ENCODE measurements at places on chromosomes 3 and 15.

- DNase-seq, result no peak
These were observed 54.1 kb downstream of the SRGAP3 start for GRCh38 chr3:9195390-9195789.

GRCh38 chr15:54364961-54365360, 386.7 kb downstream of the UNC13C start:
- DNase-seq, result no peak

DNA sequence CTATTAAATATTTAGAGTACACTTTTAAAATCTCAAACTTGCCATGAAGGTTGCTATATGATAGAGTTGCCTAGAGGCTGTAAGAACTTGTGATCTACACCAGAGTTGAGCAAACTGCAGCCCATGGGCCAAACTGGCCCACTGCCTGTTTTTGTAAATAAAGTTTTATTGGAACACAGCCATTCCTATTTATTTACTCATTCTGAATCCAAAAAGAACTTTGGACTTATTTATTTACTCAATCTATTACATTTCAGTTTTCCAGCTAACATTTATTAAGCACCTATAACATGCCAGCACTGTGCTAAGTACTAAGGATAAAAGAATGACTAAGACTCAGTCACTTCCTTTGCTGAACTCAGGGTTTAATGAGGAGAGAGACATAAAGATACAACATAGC, 403.6 kb downstream of the ERC2 start:
- no peak for DNase-seq

- no peak for DNase-seq
These were observed 57.8 kb downstream of the NEK10 start for GRCh38 chr3:27311400-27311799.

- DNase-seq, result no peak
These were observed 76.2 kb downstream of the LARS2 start for GRCh38 chr3:45464336-45465170.

- no peak for DNase-seq
These were observed 503.5 kb downstream of the FGF12 start for GRCh38 chr3:192223815-192224214.

DNA sequence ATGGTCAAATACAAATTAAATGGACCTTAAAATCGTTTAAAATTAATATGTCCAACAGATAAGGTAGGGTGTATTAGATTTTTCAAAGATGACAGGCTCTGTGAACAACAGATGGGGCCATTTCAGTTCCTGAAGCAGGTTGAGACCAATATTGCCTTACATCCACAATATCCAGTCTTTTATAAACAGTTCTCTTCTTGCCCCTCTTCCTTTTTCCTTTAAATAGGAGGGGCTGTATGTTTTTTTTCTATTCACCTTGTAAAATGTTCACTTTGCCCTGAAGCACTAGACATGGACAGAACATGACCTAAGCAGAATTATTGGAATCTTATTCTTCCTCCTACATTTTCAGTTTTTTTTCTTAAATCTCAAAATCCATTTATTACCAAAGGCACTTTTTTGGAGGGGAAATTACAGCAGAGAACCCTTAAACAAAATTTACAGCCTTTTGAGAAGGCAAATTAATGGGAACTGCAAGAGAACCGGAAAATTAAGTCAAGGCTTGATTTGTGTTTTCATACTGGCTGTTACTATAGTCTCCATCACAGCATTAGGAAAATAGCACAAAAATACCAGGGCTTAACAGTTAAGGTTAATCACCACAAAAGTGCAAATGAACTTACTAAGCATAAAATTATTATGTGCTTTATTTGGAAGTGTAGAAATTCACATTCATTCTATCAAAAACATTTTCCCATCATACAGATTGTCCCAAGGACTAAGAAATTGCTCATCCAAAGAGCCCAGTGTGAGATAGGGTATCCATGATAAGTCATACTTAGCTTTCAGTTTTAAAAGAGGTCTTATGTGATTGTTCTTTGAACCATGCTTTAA, 55.8 kb downstream of the CMSS1 start:
- no peak for DNase-seq

DNA sequence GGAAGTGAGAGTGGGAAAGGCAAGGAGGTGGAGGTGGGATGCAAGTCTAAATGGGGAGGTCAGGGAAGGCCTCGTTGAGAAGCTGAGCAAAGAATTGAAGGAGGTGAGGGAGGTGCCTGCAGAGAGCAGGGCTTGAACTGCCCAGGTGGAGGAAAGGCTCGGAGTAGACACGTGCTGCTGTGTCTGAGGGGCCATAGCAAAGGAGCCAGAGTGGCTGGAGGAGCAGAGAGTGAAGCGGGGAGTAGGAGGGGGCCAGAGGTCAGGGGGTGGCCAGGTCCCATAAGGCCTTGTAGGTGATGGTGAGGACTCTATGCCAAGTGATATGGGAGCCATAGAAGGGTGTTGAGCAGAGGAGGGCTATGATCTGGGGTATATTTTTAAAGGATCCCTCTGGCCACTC, 21.4 kb upstream of the HRH1 start:
- no peak for DNase-seq
